Hematopoietic multipotent progenitor cell treated with erythropoietin and hydrocortisone succinate and interleukin-3 and kit ligand, for 15 days (in vitro differentiated cells): ENCODE measurements at places on chromosomes 1 and 21.

DNA sequence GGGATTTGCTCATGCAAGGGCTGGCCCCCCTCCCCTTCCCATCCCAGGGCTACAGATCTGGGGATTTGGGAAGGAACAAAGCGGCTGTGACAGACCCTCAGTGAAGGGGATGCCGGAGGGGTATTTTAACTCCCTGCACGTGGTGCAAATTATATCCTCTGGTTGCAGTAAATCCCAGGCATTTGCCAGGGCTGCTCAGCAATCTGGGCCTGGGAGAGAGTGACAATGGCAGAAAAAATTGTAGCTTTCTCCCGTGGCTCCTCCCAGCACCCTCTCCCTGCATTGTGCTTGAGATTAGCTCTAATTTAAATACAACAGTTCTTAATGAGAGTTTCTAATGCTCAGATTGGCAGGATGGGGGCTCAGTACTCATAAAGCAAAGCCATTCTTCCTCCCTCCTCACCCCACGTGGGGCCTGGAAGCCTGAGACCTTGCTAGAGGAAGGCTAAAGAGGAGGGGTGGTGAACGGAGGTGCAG lies 129.9 kb upstream of the CD34 start:
- no peak for DNase-seq

DNA sequence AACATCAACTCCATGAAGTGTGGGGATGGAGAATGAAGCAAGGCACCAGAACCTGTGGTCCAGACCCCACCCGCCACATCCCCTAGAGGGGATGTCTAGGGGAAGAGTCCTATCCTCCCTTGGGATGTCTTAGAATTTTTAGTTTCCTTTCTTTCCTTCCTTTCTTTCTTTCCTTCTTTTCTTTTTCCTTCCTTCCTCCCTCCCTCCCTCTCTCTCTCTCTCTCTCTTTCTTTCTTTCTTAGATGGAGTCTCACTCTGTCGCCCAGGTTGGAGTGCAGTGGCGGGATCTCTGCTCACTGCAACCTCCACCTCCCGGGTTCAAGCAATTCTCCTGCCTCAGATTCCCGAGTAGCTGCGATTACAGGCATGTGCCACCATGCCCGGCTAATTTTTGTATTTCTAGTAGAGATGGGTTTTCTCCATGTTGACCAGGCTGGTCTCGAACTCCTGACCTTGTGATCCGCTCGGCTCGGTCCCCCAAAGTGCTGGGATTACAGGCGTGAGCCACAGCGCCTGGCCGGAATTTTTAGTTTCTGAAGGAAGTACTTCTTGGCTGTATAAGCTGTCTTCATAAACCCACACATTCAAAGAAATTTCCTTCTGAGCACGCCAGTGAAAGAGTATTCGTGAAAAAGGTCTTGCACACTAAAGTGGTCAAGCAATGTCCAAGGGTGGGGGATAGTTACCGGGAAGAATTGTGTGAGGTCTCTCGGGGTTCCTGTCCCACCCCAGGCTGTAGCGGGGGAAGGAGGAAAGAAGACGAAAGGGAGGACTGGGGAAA lies 20.8 kb upstream of the LEFTY2 start:
- no peak for DNase-seq

DNA sequence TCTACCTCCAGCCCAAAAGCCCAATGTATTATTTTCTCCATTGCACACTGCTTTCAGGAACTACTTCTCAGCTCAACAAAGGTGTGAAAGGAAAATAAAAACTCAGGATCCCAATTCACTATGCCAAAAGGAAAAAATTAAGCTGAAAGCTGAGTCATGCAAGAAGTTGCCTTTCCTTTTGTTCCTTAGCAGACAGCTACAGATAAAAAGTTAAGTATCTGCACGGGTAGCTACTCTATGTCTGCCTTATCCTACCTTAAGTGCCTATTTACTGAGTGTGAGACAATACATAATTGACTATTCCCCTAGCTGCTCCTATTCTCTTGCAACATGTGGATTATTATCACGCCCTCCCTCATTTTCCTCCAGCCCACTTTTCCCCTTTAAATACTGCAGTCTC lies 84.1 kb downstream of the ADCY10 start:
- no peak for DNase-seq

DNA sequence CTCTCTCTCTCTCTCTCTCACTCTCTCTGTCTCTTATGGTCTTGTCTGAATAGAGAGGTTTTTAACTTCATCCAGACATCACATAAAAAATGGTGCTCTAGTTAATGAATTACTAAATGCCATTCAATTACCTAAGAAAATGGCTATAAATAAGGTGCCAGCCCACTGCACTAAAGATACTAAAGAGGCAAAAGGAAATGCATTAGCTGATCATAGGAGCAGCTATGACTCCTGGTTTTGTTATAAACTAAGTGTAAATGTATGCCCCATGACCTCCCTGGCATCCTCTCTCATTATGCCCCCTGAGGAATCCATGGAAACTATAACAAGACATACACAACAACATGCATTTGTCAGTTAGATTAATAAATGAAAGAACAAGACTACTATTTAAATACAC lies 57.5 kb upstream of the PDC start:
- DNase-seq = no peak

- DNase-seq = no peak
These were observed 40.0 kb downstream of the KCNAB2 start for GRCh38 chr1:6085666-6086065.

DNA sequence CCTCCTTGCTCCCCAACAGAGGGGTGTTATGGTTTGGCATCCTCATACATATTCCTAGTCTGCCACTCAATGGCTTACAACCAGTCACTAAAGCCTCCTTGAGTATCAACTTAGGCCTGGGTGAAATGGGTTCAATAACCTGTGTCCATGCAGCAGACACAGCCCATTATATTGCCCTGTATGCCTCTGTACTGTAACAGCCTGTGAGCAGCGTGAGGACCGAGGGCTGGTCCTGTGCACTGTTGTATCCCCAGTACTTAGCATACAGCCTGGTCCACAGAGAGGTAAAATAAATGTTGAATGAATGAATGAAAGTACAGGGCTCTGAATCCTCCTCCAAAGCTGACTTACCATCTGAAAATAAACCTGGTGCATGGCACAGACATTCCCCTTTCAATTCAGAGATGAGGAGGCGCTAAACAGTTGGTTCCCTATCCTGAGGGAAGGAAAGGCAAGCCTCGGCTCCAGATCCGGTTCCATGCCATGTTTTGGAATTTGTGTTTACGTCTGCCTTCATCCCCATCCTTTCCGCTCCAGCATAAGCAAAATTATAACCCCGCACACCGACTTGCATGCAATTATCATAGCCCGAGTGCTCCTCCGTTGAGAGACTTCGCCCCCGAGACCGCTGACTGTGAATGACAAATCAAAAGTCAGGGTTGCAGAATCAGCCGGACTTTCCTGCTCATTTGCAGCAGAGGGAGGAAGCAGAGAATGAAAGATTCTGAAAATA lies 45.0 kb upstream of the DNAJC6 start:
- DNase-seq = peak; percentile 73

DNA sequence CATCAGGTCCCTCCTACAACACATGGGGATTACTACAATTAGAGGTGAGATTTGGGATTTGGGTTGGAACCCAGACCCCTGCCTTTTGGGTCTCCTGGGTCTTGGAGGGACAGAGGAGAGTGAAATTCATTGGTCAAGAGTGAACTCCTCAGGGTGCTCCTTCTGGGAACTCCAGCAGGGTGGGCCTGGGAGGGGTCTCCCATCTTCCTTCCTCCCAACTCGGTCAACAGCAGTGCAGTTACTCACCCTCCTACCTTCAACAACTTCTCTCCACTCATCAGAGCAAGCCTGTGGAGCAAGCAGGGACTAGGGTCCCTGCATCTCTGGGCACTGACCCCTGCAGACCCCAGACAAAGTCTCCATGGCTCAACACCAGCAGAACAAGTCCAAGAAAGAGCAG lies 89.3 kb upstream of the TMPRSS2 start:
- DNase-seq = no peak

- no peak for DNase-seq
These were observed at the start of gene KRTAP7-1 for GRCh38 chr21:30829659-30830058. KRTAP7-1 (minus strand) TSS chr21:30829759; CDS start chr21:30829698, 61 bp downstream.

DNA sequence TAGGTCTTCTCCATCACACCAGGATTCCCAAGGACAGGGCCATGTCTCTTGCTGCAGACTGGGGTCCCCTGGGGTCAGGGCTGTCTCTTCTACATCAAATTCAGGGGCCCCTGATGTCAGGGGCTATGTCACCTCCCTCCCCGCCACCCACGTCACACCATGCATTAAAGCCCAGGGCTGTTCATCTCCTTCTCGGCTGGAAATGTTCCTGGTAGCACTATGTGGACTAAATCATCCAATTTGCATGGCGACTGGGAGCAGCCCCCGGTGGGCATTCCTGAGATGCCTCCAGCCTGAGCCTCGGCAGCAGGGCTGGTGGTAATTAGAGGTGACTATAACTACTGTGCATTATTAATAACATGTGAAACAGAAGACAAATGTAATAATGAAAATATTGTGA lies 151.7 kb upstream of the HMGB4 start:
- DNase-seq = no peak

- DNase-seq = no peak
These were observed 202.3 kb downstream of the KIF26B start for GRCh38 chr1:245356891-245357585.

GRCh38 chr21:16983420-16983819 lies 529.4 kb upstream of the CXADR start:
- DNase-seq = no peak

DNA sequence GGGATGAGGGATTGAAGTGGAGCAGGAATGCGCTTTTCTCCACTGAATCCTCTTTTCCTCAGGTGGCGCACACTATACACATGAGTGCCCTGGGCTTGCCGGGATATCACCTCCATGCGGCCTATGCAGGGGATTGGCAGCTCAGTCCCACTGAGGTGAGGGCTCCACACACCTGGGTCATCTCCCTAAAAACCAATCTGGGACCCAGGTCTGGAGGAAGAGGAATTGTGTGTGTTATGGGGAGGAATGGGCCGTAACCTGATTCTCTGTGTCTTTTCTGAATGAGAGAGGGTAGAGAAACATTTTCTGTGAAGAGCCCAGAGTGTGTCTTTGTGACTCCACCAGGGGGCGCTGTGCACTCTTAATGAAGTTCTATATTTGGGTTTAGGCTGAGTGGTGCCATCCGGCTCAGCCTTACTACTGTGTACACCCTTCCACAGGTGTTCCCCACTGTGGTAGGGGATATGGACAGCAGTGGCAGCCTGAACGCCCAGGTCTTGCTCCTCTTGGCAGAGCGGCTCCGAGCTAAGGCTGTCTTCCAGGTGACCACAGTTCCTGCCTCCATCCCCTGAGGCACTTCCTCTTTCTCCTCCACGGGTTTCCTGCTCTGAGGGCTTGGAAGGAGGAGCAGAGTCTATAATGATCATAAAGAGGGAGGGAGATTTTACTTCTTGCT lies 1.5 kb downstream of the TOMM40L start:
- peak; percentile 86 for DNase-seq

- no peak for DNase-seq
These were observed 127.8 kb downstream of the MACF1 start for GRCh38 chr1:39332291-39332690.

DNA sequence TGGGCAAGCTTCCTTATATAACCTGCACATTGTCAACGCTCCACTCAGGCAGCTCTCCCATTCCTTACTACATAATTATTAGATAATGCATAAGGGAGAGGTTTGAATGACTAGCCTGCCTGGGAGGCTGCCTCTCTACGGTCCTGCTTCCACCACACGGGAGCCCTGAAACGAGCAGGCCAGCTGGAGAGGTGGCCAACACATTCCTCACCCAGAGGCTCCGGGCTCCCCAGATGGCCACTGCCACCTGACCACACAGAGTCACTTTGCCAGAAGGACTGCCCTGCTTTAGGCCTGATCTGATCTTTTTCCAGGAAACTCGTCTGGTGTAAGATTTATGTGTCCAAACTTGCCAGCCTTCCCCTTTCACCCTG lies 27.9 kb downstream of the HIVEP3 start:
- no peak for DNase-seq

DNA sequence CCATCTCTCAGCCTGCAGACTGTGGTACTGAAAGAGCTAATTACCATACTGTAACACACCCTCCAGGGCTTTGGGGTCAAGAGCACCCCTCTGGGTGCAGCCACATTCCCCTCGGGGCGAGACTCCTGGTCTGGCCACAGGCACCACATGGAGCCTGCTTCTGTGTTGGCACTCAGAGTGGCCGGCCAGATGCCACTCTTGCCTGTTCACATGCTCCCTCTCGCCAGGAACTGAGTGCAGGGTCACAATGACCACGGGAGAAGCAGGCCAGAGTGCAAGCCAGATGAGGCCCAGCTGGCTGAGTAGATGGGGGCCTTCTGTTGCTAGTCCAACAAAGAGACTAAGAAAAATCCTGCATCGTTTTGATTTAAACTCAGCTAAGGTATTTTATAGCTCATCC lies 864.0 kb downstream of the KCNT2 start:
- DNase-seq = no peak

GRCh38 chr1:20725189-20726117 lies 7.0 kb downstream of the SH2D5 start:
- no peak for DNase-seq

DNA sequence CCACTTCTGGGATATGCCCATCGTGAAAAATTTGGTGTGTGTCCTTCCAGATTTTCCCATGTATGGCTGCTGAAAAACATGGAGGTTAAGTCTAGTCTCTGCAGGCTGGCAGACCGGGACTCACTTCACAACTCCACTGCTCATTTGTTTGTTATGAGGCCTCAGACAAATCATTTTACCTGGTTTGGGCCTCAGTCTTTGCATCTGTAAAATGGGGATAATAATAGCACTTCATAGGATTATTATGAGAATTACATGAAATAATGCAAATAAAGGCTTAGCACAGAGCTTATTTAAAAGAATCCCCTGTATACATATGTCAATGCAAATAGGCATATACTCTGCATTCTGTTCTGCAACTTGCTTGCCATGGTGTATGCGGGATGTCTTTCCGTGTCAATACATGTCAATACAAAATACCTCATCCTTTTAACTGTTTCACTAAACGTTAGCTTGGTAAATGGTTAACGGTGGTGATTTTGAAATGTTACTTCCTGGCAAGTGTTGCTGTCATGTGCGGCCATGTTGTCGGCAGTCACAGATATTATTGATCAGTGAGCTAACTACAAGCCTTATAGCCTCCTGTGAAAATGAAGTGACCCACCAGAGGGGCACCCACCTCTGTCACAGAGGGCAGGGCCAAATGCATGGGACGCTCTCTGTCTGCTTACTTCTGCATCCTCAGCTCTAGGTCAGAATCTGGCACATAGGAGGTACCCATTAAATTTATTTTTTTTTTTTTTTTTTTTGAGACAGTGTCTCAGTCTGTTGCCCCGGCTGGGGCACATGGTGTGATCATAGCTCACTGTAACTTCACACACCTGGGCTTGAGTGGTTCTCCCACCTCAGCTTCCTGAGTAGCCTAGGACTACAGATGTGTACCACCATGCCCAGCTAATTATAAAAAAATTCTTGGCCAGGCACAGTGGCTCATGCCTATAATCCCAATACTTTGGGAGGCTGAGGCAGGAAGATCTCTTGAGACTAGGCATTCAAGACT lies 4.3 kb downstream of the LCK start:
- no peak for DNase-seq

- DNase-seq = no peak
These were observed 418.8 kb downstream of the SIPA1L2 start for GRCh38 chr1:232211149-232211548.
